Stimulated activated CD8-positive, alpha-beta memory T cell treated with anti-CD3 and anti-CD28 coated beads, Interleukin-4, amount 100 ng/mL, for 1 hour (primary cell): ENCODE measurements at places on chromosomes 2 and 18.

DNA sequence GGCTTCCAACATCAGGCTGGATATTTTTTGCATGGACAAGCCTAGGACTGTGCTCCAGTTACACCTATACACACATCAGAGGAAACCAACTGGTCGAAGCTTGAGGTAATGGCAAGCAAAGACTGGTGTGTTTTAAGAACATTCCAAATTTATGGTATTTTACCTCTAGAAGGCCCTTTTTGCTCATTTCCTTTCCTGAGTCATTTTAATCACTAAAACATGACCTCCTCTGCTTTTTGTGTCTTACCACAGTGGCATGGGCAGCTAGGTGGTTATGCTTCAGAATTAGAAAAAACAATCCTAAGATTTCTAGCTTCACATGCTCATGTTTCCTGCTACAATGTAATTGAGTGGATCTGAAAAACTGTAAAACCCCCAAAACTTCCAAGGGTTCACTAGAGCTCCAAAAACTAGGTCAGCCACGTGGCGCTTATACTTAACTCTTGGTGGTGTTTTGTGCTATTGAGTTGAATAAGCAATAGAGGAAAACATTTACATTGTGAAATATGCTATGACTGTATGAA lies 30.6 kb upstream of the CHRNA1 start:
- DNase-seq, result no peak

- DNase-seq, result no peak
Observed at GRCh38 chr18:55744206-55744605, 156.2 kb upstream of the TCF4 start.

- no peak for DNase-seq
Observed at GRCh38 chr2:150207979-150208378, 279.5 kb downstream of the RND3 start.

GRCh38 chr2:213152065-213152794 lies 818 bp upstream of the IKZF2 start:
- no peak for DNase-seq

DNA sequence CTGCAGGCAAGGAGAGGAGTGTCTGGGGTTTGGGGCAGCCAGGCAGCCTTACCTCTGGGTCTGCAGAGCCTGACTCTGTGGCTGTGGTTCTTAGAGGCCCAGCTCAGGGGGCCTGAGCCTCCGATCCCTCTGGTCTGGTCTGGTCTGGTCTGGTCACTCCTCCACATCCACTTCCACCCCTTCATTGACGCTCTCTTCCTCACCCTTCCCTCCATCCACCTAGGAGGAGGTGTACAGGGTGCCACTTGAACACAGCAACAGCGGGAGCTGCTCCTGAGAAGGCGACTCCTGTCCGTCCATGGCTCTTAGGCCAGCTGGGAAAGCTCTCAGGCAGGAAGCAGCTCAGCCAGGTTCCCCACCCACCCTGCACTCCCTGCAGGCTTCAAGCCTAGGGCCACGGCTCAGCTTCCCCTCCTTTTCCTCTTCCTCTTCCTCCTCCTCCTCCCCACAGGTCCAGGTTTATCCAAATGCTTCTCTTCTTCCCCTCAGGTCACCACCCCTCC lies 16.9 kb downstream of the GPR55 start:
- no peak for DNase-seq

GRCh38 chr2:11096591-11096990 lies 58.7 kb upstream of the SLC66A3 start:
- DNase-seq, result no peak

DNA sequence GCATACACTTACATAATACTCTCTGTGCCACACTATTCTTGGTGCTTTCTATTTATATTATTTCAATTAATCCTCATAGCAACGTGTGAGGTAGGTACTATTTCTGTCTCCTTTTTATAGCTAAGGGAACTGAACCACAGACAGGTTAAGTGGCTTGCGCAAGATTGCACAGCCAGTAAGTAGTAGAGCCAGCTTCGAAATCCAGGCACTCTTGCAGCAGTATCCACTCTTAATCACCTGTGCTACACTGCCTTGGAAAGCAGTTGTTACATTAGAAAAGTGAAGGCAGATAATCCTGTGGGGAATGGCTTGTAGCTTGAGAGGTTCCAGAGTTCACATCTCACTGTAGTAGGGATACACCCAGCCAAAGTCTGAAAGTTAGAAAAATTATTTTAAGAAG lies 198.3 kb downstream of the LDLRAD4 start:
- DNase-seq, result no peak

DNA sequence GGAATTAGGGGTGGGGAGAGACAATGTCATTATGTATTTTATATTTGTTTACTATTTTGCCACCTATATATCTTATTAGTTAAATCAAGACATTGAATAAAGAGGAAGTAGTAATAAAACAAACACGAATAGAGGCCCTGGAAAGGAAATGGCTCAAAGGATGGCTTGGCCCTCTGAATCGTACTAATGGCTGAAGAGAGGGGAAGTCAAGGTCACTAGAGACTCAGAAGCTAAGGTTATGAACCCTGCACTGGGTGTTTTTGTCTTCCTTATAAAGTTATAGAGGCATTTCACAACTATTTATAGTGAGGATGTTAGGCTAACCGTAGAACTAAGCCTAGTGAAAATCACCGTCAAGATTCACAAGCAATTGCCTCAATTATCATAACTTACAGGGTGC lies 685.9 kb downstream of the ARHGAP15 start:
- no peak for DNase-seq

- DNase-seq, result no peak
Observed at GRCh38 chr2:51921076-51921475, 889.1 kb upstream of the NRXN1 start.

- no peak for DNase-seq
Observed at GRCh38 chr2:178924817-178925216, 117.6 kb upstream of the TTN start.

DNA sequence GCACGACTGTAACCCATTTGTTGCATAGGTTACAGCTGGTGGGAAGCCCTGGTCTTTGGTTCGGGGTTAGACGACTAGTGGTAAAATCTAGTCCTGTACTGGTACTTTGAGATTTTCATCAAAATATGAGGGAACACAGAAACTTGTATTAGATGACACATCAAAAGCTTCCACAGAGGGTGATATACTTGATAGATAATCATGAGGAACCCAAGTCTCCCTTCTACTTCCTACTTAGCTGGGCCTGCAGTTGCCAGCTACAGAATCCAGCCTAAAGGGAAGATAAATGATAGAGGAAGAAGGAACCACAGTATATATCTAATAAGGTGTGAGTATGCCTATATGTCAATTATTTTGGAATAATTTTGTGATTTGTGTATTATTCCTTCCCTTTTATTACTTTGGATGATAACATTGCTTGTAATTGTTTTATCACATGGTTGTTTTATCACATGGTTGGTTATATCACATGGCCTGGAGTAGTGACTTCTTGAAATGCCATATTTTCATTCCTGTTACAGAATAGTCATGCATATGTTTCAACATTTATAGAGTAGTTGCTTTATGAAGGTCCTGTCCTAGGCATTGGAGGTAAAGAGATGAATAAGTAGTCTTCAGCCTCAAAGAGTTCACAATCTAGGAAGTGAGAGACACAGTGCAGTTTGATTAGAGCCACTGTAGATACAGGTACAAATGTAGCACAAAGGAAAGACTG lies 2.9 kb downstream of the AGPS start:
- DNase-seq, result no peak

- DNase-seq, result no peak
Observed at GRCh38 chr2:236988216-236988615, 97.5 kb upstream of the COPS8 start.

DNA sequence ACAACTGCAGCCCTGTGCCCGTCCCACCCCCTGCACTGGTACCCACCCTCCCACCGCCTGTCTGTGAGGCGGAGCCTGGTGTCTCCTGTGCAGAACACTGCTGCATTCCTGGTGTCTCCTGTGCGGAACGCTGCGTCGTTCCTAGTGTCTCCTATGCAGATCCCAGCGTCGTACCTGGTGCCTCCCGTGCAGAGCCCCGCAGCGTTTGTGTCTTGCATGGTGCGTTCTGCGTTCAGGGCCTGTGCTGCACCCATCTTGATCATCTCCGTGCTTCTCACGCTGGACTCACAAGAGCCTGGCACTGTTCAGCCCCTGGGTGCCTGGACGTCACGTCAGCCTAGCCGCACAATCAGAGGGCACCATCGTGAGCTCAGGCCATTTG lies 248.6 kb upstream of the SALL3 start:
- DNase-seq, result no peak

GRCh38 chr2:199452260-199452990 lies 5.3 kb downstream of the SATB2 start:
- no peak for DNase-seq

GRCh38 chr2:11567631-11568031 lies 33.8 kb downstream of the GREB1 start:
- DNase-seq, result no peak

DNA sequence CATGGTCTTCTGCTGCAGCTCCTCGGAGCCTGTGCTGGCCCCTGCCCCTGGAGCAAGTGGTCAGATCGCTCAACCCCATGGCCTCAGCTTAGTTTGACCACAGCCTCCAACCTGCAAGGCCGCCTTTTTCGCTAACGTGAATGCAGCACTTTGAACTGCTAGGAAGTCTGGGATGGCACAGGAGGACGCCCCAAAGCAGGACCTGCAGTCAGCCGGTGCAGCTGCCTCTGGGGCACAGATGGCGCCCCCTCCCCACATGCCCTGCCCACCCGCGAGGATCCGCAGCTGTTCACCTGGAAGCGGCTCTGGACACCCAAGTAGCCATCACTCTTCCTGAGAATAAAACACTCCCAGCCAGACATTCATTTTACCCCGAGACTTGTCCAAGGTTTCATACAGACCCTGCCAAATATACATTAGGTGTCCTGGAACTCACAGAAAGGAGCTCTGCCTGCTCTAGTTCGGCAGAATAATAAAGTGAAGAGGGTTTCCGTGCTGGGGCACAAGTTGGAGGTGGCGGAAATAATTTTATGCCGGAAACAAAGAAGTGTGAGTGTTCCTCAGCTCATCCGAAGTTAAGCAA lies 510.1 kb downstream of the EIPR1 start:
- DNase-seq, result no peak

DNA sequence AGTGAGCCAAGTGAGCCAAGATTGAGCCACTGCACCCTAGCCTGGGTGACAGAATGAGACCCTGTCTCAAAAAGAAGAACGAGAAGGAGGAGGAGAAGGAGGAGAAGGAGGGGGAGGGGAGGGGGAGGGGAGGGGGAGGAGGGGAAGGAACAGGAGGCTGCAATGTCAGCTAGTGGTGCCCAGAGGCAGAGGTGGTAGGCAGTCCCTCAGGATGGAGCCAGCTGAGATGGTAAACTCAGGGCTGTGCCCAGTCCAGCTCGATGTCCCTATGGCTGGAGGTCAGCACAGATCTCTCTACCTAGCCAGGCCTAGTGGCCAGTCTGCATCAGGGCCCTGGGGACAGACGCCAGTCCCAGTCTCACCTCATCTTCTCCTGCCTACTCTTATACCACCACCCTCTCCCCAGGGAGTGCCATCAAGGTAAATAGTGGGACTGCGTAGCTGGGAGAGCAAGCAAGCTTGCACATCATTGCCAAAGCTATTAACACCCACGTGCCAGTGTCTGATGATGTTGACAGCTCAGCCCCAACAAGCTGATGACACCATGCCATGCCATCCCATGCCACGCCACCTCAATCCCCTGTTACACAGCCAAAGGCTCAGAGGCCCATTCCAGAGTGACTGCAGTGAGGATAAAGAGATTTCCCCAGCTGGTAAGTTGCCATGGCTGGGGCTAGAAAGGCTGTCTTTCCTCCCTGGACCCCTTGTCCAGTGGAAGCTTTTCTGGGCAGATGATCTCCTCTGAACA lies 7.6 kb upstream of the PLB1 start:
- DNase-seq, result no peak

- DNase-seq, result no peak
Observed at GRCh38 chr18:58223717-58224424, 179.8 kb downstream of the NEDD4L start.

DNA sequence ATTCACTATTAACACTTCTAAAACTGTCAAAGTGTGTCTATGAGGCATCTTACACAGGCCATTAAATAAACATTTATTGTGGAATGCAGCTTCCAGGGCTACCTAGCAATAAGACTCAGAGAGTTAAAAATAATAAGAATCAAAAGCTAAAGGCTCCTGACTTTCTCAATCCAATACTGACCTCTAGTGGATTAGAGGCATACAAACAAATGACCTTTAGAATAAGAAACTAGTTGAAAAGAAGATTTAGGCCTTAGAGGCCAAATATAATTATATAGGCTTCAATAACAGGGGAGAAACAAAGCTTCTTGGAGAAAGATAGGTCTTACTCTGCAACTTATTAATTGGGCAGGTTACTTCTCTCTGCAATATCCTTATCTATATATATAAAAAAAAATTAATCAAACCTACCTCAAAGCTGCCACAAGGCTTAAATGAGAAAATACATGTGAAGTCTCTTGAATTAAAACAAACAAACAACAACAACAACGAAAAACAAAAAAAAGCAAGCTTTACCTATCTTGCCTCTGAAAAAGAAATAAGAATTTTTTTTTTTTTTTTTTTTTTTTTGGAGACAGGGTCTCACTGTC lies 246.1 kb downstream of the EXOC6B start:
- no peak for DNase-seq

DNA sequence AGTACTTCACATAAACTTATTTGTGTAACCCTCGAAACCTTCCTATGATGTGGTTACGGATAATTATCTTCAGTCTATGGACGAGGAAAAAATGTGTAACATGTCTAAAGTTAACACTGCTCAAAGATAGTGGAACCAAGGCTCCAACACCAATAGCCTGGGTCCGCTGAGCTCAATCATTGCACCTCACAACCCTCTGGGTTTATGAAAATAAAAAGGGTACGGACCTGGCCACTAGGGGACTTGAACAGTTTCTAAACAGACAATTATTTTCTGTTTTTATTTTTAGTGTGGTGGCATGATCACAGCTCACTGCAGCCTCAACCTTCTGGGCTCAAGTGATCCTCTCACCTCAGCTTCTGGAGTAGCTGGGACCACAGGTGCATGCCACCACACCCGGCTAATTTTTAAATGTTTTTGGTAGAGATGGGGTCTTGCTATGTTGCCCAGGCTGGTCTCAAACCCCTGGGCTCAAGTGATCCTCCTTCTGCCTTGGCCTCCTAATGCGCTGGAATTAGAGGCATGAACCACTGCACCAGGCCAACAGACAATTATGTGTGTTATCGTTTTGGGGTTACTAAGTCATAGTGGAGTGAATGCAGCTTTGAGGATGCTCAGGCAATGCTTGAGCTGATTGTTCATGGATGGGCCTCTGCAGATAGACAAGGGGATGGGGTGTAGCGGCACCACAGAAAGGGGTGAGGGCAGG lies 10.1 kb downstream of the CASP8 start:
- no peak for DNase-seq
